ENCODE measurements at places on chromosomes 1 and 21.

GRCh38 chr21:42262831-42263231 is 43.9 kb downstream of the ABCG1 start:
- no peak for DNase-seq

DNA sequence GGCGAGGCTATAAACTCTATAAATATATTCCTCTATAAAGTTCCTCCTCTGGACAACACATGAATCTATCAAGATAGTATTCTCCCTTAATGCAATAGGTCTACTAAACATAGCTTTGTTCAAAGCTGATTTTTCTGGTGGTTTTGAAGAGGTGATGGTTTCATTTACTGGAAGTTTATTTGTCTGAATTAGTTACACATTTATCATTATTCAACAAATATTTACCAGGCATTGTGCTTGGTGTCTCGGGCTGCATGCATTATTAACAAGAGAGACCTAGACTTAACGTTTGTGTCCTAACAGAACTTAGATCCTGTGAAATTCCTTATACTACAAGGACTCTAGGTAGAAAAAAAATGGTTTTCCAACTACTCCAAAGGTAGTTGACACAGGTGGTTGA is 511.4 kb upstream of the B3GALT2 start:
- DNase-seq, result no peak

DNA sequence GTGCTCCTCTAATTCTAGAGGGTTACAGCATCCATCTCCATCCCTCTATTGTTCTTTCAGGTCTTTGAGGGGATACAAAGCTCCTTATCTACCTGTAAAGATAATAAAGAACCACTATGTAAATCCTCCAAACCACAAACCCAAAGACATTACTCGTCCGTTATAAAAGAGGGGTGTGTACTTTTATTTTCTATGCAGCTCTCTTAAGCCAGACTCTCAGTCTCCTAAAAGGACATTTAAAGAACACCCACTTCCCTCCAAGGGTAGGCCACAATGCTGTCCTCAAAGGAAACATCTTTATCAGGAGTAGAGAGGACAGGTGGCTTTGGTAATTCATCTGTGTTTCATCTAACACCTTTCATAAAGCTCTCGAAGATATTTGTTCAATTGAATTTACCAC is 67.9 kb upstream of the DYNLT5 start:
- no peak for DNase-seq

DNA sequence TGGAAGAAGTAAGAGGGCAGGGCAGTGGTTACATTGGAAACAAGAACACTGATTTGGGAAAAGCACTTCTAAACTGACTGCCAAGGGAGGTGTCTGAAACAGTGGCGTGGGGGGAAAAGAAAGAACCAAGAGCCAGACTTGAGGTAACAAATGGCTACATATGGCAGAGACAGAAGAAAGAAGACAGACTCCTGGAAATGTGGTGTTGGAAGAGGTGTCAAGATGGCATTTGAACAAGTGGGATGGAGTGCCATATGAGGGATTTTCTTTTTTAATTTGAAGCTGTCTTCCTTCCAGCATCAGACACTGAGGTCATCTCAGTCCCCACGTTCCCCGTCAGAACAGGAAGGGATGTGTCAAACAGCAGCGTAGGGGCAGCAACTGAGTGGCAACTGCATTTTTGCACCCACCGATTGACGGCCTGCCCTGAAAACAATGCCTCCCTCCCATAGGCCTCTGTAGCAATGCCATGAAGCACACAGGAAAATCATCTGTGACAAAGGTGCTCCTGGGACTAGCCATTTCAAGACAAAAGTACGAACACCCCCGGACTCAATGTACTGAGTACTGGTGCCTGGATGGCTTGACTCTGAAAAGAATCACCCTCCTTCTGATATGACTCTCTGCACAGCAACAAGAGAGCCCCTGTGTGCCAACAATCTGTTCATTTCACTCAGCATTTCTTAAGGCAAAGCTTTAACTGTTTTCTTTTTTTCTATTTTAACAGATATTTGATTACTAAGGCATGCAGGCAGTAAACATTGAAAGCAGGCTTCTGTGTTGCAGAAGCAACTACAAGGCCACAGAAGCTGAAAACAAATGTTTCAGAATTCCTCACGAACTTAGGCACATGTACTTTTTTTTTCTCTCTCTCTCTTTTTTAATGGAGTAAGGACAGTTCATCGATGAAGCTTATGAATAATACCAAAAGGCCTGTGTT is 37.0 kb downstream of the LPAR3 start:
- no peak for DNase-seq

DNA sequence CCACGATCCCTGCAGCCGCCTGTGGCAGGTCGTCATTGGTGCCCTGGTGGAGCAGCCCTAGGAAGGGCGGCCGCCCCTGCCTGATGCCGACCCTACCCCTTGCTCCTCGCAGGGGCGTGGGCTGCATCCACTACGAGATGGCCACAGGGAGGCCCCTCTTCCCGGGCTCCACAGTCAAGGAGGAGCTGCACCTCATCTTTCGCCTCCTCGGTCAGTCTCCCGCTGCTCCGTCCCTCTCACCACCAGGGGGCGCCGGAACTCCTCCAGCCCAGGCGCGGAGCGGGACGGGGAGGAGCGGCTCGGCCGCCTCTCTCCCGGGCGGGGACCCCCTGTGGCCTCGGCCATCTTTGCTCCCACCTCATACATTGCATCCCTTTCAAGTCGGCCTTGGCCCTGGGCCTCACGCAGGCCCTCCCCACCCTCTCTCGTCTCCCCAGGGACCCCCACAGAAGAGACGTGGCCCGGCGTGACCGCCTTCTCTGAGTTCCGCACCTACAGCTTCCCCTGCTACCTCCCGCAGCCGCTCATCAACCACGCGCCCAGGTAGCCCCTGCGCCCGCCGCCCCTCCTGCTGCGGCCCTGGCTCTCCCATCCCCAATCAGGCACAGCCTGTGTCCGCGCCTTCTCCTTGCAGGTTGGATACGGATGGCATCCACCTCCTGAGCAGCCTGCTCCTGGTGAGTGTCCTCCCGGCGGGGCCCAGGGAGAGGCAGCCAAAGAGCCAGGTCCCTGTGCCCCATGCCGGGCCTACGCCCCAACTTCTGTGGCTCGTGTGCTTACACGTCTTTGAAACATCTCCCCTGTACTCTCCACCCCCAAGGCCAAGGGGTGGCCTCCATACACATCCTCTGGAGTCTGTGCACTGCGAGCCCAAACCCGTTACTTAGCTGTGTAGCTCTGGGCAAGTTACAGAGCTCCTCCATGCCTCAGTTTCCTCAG is 24.7 kb downstream of the CDK18 start:
- no peak for DNase-seq
